ENCODE measurements at places on chromosomes 1 and 21.

DNA sequence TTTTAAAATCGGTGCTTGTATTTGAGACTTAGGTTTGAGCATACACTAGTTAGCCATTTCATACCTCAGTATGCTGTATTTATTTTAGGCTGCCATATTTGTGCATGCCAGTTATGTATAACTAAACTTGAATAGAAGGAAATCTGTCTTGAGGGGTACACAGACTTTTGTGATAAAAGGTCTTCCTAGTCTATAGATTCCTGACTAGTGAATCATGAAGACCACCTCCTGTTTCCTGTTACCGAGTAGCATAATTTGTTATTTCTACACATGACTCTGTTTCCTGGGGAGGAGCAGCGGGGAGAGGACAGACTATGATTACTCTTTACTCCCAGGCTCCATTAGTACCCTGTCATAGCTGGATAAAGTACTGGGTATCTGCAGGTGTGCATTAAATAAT lies 316.8 kb upstream of the SNX7 start:
- no peak for DNase-seq

- DNase-seq: peak; percentile 64
Measured at GRCh38 chr21:26127918-26128317, 42.7 kb downstream of the APP start.

DNA sequence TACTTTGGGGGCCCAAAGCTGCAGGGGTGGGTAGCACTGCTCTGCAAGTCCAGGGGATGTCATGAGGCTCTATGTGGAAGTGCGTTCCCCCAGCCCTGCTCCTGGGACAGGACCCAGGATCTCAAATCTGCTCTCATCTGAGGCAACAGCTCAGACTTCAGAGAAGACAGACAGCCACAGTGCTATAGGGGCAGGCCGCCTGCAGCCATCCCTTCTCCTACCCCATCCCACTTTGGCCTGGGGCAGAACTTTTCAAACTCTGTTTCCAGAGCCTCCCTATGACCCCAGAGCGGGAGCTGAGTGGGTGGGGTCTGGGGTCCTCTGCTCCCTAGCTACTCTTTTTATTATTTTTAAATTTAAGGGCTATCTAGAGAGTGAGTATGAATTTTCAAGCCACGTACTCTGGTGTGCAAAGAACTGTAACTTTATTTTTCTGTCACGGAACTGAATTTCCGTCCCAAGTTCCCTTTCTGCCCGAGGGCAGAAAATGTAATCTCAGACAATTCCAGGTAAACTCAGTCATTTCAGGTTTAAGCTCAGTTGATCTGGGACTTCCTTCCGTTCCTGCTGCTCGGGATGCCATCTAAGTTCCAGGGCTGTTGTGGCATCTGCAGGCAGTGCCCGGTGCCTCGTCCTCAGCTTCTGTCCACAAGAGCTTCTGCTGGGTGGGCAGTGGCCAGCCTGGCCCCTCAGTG lies 98.3 kb downstream of the ACTL8 start:
- DNase-seq: no peak

DNA sequence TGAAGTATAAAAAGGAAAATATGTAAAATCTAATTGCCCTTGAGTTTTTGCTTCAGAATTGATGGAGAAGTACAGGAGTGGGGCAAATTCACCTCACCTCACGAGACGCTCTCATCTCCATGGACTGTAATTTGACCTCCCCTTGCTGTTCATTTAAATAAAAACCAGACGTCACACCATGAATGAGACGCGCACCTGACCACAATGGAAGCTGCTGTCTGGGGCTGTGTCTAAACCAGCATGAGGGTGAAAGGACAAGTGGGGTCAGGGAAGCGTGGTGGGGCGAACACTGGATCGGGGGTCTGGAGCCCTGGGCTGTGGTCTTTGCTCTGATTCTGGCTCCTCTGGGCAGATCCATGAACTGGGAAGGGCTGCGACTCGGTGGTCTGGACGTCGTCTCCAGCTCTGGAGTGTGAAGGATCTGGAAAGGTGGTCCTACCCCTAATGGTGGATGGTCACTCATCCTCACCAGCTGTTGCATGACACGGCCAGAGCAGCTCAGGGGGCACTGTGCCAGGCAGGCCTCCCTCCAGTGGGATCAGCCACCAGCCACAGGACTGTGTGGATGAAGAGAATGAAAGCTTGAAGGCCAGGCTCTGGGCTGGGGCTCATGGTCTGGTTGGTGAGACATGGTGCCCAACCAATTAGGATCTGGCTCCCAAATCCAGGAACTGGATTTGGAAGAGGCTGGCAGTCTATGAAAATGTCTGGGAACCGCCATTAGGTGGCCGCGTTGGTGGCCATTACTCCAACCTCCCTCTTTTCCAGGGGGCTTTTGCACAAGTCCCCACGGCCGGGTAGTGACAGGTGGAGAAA lies 728.6 kb downstream of the PTPRU start:
- DNase-seq: no peak

DNA sequence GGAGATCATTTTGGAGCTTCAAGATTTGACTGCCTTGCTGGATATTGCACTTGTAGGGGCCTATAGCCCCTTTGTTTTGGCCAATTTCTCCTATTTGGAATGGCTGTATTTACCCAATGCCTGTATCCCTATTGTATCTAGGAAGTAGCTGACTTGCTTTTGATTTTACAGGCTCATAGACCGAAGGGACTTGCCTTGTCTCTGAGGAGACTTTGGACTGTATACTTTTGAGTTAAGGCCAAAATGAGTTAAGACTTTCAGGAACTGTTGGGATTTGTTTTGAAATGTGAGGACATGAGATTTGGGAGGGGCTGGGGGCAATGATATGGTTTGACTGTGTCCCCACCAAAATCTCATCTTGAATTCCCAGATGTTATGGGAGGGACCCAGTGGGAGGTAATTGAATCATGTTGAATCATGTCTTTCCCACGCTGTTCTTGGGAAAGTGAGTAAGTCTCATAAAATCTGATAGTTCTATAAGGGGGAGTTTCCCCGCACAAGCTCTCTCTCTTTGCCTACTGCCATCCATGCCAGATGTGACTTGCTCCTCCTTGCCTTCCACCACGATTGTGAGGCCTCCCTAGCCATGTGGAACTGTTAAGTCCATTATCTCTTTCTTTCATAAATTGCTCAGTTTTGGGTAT lies 276.1 kb downstream of the LMX1A start:
- peak; percentile 10 for DNase-seq

DNA sequence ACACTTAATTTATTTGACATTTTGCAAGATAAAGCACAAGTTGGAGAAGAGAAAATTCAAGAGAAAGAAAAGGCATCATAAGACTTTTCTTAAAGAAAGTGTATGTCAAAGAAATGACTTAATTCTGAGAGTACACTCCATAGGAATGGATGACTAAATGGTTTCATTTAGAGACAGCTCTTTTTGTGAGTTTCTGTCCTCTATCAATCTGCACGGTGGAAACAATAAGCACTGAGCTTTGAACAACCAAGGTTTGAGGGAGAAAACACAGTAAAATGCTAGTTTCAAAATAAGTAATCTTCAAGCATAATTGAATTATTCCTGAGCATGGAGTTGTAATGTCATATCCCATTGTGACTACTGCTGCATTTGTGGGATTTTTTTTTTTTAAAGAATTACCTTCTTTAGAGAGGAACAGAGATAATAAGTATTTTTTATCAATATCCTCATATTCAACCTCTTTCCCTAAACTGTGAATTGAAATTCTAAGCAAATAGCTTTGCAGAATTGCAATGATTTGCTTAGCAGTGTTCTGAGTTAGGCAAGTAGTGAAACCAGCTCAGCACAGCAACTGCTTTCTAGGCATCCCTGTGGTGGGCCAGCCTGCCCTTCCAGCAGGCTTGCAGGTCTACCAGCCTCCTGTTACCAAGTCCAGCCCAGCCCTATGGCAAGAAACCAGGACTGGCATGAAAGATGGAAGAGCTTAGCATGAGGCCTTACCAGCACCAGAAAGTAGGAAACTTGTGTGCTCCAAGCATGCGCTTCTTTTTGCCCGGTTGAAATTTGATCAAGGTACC lies 38.2 kb downstream of the KCNJ6 start:
- no peak for DNase-seq

DNA sequence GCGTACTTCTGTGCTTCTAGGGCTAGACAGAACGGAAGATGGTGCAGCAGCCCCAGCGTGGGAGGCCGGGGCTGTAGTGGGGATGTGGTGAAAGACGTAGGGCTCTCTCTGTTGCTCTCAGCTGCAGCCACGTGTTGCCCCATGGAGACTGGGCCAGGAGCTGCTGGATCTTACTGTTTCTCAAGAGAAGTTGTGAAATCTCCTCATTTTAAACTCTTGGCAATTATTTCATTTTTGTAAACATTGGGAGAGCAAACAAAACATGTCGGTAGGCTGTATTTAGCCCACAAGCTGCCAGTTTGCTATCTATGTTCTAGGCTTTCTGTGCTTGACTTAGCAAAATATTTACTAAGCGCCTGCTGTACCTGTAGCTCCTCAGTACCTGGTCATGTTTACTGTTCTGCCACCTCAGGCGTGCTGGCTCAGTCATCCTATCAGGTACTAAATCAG lies 15.9 kb upstream of the ELOA start:
- DNase-seq: peak; percentile 45

DNA sequence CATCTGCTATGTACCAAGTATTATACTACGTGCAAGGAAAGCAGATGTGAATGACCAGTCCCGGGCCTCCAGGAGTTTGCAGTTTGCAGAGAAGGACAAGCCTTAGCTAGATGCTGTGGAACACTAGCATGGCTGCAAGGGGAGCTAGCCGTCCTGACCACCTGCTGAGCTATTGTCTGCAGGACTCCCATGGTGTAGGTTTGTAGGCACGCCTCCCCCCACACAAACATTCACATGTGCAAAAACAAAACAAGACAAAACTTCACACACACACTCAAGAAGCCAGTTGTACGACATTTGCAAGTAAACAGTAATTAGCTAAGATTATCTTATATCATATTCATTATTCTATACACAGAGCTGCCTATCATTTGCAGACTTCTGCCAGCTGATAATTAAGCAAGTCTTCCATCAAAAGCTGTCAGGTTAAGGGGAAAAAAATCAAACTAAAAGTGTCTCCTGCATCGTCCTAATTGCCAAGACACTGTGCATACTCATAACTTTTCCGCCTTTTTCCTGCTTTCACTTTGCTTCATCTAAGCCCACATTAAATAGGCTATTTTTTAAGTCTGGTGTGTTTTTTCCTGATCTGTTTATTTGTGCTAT lies 10.7 kb upstream of the HNRNPU start:
- no peak for DNase-seq

All from epithelial cell of esophagus (primary cell).